ENCODE measurements at places on chromosomes 5 and 9.

GRCh38 chr5:32311404-32312196, 1.1 kb downstream of the MTMR12 start:
- no peak for DNase-seq

DNA sequence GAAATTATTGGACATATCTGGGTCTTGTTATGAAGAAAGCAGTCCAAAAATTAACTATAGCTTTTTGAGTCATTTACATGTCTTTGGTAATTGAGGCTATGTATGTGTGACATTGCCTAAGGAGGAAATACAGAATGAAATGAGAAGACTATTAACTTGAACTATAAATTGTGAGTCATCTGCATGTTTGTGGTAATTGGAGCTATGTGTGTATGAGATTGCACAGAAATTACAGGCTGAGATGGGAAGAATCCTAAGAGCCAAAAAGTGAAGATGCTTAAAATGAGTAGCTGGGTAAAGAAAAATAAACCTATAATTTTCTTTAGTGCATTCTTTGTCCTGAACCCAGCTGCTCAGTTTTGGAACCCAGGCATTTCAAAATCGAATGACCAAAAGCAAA, 747.6 kb upstream of the EDIL3 start:
- DNase-seq: no peak

- DNase-seq: no peak
Measured at GRCh38 chr9:77885104-77885672, 146.4 kb downstream of the GNAQ start.

DNA sequence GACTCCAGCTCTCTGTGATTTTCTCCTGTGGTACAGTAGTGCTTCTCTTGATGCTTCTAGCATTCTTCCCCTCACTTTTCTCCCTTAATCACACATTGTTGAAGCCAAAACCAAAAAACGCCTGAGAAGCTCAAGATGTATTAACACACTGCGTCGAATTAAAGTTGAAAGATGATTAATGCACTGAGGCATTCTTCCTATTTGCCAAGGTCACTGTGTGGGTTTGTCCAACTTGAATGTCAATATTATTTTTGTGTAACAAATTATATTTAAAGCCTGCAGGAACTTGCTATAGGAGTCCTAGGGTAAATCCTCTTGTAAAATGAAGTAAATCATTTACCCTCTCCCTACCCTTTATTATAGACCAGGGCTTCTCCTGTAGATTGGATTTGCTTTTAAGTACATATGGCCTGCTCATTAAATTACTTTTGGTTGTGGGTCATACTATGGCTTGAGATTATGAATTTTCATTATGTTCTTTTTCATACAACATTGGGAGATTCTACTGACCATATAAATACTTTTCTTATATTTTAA, 68.1 kb downstream of the GDA start:
- no peak for DNase-seq

DNA sequence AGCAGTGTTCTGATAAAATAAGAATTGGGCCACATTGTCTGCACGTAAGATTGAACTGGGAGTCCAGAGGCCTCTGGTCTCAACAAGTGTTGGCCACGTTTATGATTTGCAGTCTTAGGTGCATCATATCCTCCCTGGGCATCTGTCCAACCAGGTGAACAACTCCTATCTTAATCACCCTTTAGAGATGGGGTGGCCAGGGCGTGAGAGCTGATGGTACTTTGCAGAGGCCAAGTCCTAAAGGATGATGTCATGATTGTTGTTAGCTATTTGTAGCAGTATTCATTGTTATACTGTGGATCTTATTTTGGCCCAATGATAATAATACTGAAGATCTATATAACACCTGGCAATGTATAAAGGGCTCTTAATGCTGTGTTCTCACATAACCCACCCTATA, 73.2 kb upstream of the RARS1 start:
- no peak for DNase-seq

DNA sequence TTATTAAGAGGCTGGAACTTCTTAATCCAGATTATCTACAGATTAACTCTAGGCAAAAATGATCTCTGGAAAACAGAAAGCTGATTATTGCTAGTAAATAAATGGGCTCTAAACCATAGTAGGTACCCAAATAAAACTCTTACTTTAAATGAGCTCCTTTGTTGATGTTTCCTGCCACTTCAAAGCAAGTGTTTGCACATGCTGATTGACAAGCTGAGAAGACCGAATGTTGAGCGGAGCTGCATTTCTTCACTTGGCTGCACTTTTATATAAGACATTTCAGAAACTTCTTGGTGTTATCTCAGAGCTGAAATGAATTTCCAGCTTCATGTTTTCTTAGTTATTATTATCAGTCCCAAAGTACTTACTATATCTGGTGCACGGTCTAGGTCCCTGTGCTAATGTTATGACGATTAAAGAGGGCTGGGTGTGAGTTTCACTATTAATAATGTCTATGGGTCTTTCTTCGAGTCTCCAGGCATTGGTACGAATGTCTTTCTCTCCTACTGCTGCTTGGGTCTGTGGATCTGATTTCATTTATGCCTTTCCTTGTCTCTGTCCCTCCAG, 58.6 kb upstream of the CTXN3 start:
- DNase-seq: no peak

- no peak for DNase-seq
Measured at GRCh38 chr5:117473165-117473564, 898.5 kb upstream of the SEMA6A start.

GRCh38 chr5:143162810-143163209, 240.7 kb downstream of the NR3C1 start:
- no peak for DNase-seq

GRCh38 chr5:162683284-162683683, 615.7 kb downstream of the GABRG2 start:
- no peak for DNase-seq

- DNase-seq: no peak
Measured at GRCh38 chr5:73861313-73861988, 235.5 kb downstream of the ARHGEF28 start.

DNA sequence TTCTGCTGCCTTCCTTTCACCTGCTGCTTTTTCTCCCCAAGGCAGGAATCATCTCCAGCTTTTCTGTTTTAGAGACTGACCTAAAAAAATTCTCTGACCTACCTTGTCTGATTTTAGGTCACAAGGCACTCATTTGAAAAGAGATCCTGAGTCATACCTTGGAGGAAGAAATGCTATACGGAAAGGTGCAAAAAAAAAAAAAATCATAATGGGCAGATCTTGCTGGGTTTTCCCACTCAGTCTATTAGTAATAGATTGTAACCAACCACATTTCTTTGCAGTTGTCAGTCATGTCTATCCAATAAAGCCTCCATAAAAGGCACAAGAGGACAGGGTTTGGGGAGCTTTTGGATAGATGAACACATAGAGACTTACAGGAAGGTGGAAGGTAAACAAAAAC, 70.0 kb downstream of the MTREX start:
- DNase-seq: no peak

Data from stimulated activated CD4-positive, alpha-beta T cell treated with anti-CD3 and anti-CD28 coated beads, Interleukin-12 subunit alpha, Interleukin-12 subunit beta, amount 100 ng/mL, for 24 hours (primary cell).